Activated CD8-positive, alpha-beta T cell treated with anti-CD3 and anti-CD28 coated beads for 36 hours (primary cell): ENCODE measurements at places on chromosomes 3 and 15. TPM values are rescaled to one million over a fixed set of nuclear protein-coding genes. Genes with fewer than 3 reads are reported as not detected.

DNA sequence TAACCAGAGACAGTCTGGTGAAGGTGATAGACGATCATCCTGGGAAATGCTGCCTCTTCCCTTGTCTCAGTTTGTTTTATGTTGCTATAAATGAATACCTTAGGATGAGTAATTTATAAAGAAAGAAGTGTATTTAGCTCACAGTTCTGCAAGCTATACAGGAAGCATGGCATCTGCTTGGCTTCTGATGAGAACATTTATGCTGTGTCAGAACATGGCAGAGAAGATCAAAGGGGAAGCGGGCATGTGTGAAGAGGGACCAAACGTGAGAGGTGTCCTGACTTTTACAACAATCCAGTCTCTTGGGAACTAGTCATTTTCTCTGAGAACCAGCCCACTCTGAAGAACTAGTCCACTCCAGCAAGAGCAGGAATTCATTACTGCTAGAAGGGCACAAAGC is 9.6 kb downstream of the CMC1 start:
- no peak for DNase-seq

- no peak for DNase-seq
Measured at GRCh38 chr15:88932271-88932874, 19.2 kb upstream of the MFGE8 start.

GRCh38 chr3:120148187-120148949 is 54.1 kb upstream of the GSK3B start:
- no peak for DNase-seq

GRCh38 chr3:13352621-13353131 is 67.4 kb downstream of the NUP210 start:
- DNase-seq = peak; percentile 65

- no peak for DNase-seq
Measured at GRCh38 chr3:10099041-10099440, 9.0 kb downstream of the FANCD2OS start.

GRCh38 chr15:37698679-37699078 is 235.8 kb upstream of the TMCO5A start:
- no peak for DNase-seq

Gene CORO2B
- not detected for total RNA-seq

Gene HYKK
- 2.2 TPM for total RNA-seq

GRCh38 chr15:97729270-97729669 is 231.2 kb upstream of the ARRDC4 start:
- DNase-seq = no peak

DNA sequence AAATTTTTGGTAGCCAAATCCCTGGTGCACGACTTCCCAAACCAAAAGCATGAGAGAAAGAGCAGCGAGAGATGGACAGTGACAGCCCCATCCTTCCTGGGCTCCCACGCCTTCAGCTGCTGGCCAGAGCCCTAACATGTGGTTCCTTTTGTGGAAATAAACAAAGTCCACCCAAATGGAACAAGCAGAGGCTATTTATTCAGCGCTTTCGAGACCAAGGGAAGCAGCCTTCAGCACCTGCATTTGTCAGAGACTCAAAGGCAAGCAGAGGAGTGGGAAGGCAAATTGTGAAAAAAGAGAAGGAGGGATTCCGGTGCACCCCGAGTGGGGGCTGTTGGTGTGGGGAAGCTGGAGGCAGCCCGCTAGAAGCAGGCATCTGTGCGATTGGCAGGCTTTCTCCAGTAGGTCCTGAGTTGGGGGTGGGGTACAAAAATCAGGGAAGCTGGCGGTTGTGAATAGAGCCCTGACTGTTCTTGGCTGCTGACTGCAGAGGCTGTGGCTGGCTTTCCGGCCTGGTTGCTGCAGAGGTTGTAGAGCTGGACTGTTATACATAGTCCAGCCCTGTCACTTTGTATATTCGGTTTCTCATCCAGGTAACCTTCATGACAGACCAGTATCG is 427.2 kb downstream of the OCA2 start:
- DNase-seq = no peak

DNA sequence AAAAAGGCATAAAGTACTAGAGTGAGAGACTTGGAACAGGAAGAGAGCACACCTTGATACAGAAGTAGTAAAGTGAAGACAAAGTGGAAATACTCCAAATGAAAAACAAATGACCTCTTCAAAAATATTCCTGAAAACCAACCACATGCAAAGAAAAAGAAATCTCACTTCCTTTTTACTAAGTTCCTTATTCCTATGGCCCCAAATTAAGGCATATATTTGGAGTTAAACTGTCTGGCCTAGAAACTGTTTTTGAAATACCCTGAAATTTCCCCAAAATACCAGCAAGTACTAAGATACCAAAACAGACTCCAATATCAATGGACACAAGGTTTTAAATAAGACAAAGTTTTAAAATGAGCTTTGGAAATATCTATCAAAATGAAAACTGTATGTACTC is 58.2 kb downstream of the ZNF148 start:
- no peak for DNase-seq

GRCh38 chr3:186281176-186281575 is 80.9 kb downstream of the DGKG start:
- no peak for DNase-seq

Gene GLDN
- not detected for total RNA-seq

- no peak for DNase-seq
Measured at GRCh38 chr3:74033381-74033780, 408.6 kb upstream of the PDZRN3 start.

Gene TTC23
- 4.3 TPM for total RNA-seq

GRCh38 chr3:169242708-169243513 is 420.6 kb downstream of the MECOM start:
- no peak for DNase-seq

Gene RHCG
- not detected for total RNA-seq

Gene RLBP1
- not detected for total RNA-seq

- DNase-seq = no peak
Measured at GRCh38 chr3:76943671-76944070, 96.2 kb upstream of the ROBO2 start.

DNA sequence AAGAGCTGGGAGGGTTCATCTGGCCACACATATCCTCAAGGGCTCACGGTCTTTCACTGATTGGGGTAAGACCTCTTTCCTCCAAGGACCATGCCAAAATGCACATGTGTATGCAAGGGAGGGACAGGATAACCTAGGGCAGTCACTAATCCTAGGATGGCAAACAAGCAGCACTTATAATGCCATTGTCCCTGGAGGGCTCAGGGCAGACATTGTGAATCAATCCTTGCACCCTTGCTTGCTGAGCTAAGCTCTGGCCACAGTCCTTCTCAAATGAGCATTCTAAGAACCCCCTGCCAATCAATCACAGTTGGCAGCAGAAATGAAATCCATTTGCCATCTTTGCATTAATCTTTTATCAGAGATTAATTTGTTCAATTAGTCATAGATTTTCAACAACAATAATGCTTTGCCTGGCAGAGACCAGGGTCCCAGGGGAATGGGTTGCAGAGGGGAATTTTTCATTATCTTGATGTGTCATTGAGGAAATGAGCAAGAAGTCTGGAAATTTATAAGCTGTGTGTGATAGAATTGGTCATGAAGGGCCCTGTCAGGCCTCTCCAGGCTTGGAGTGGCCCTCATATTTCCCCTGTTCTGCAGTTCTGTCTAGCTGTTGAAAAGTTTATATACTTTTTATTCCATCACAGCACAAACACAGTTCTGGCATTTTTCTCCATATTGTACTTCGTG is 57.2 kb upstream of the KY start:
- no peak for DNase-seq

GRCh38 chr3:156388497-156389448 is 166.1 kb downstream of the SSR3 start:
- DNase-seq = peak; percentile 24

Gene FSD2
- total RNA-seq = not detected

Gene CD200R1
- 1.8 TPM for total RNA-seq

GRCh38 chr3:41258239-41258800 is 59.0 kb downstream of the CTNNB1 start:
- DNase-seq = no peak

GRCh38 chr3:119631516-119631915 is 28.9 kb downstream of the POPDC2 start:
- no peak for DNase-seq

DNA sequence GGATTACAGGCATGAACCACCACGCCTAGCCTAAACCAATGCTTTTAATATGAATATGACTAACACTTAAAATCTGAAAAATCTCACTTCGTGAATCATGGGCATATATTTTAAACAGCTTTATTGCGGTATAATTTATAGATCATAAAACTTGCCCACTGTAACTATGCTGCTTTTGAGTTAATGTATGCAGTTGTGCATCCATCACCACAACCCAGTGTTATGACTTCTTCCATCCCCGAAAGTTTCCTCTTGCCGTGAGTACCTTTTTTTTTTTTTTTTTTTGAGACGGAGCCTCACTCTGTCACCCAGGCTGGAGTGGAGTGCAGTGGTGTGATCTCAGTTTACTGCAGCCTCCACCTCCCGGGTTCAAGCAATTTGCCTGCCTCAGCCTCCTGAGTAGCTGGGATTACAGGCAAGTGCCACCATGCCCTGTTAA is 7.1 kb downstream of the KAT2B start:
- DNase-seq = no peak

DNA sequence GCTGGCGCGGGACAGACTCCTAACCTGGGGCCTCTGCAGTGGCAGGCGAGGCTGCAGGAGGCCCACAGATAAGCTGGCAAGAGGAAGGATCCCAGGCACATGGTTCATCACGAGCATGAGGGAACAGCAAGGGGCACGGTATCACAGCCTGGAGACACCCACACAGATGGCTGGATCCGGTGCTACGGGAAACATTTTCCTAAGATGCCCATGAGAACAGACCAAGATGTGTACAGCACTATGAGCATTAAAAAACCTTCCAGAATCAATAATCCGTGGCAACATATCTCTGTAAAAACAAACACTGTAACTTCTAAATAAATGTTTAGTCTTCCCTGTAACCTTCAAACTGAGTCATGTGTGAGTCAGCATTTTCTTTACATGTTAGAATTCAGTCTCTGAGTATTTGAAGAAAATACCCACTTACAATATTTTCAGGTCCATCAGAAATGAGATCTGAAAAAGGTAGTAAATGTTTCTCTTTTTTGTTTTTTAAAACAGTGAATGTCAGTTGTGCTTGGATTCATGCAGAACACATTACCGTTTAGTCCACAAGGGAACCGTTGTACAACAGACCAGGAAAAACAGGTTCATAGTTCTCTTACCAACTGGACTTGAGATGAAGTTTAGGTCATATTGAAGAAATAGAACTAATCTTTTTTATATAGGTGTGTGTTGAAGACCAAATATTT is 75.9 kb downstream of the BOC start:
- no peak for DNase-seq

Gene A4GNT
- not detected for total RNA-seq

DNA sequence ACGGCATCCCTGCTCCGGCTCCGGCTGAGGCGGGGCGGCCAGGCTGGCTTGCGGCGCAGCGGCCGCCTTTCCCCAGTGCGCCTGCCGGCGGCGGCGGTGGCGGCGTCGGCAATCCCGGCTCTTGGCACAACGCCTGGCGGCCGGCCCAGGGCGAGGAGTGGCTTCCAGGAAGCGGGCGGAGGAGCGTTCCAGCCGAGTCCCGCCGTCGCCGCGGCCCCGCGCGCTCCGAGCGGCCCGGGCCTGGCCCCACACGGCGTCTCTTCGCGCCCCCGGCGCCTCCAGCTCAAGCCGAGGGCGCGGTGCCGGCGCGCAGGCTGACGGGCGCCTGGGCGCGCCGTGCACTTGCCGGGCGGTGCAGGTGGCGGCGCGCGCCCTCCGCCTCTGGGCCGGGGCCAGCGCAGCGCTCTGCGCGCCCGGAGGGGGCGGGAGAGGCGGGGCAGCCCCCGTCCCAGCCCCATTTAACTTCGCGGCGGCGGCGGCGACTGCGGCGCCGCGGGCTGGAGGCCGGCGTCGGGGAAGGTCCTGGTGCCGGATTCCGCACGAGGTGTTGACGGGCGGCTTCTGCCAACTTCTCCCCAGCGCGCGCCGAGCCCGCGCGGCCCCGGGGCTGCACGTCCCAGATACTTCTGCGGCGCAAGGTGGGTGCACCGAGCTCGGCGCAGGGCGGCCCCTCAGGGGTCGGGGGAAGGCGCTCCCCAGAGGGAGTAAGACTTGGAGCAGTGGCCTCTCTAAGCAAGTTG is at the start of gene ADAMTSL3:
Gene ADAMTSL3 (plus strand): TSS at position 485 of the 740 bp plus-strand sequence. CDS start 1,639 bp downstream, outside the sequence.
- DNase-seq = no peak

DNA sequence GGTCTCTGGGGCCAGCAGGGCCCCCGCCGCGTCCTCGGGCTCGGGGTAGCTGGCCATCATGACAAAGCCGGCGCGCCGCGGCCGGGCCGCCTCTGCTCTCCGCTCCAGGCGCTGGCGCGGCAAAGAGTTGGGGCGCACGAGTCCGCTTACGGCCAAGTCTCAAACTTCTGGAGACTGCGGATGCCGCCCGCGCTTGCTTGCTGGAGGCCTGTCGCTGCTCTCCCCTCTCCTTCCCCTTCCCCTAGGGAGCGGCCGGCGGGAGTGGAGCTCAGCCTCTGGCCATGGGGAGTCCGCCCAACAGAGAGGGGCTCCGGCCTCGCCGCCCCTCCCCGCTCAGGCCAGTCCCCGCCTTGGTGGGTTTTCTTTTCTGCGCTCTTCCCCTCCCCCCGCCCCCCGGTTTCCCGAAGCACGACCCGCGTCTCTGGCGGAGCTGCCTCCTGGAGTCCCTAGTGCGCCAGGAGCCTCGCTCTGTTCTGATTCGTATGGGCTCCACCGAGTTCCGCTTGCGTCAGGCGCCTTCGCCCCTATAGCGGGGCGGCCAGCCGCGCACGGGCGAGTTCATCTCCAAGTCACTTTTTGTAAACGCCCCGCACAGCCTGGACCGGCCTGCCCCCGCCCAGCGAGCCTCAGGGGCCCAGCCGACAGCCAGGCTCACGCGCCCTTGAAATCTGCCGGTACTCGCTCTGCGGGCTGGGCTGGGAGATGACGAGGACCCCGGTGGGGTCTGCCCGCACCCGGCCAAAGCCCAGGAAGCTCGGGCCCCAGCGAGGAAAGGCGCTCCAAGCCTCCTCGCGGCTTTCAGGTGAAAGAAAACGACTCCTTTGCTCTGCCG is at the start of the genes FOXL2 and FOXL2NB:
Gene FOXL2 (minus strand): TSS at position 475 of the 832 bp plus-strand sequence. CDS start 415 bp downstream, at position 60.
Gene FOXL2NB (plus strand): TSS at position 555 of the 832 bp plus-strand sequence. CDS start 148 bp downstream, at position 703.
- peak; percentile 44 for DNase-seq

DNA sequence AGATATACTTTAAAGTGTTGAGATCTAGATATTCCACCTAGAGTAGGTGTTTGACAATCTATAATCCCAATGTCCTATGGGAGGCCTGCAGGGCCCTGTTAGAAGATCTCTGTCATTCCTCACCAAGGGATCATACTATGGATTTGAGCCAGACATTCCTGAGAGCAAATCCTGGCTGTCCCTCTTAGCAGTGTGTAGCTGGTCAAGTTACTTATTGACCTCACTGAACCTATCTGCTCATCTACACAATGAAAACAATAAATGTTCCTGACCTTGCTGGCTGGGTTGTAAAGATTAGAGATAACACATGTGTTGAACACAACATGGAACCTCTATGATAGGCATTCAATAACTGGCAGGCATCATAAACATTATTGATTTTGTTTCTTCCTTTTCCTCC is 265.6 kb upstream of the ATP11B start:
- DNase-seq = no peak
